Stimulated activated CD8-positive, alpha-beta memory T cell treated with anti-CD3 and anti-CD28 coated beads, Interleukin-4, amount 100 ng/mL, for 1 hour (primary cell): ENCODE measurements at places on chromosomes 5 and 9.

DNA sequence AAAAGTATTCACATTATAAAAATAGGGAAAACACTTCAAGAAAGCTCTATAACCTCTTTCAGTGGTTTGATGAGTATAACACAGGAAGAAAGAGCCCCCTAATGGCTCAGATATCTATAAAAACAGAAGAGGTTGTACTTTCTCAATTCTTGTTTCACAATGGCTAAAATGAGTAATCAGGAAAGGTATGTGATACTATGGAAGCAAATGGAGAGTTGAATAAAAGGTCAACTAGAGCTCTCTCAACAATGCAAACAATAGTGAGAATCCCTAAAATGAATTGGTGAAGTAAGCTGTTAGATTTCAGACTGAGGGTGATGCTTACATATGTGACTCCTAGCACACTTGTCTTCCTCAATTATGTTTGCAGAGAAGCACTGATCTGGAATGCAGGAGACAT lies 584.6 kb upstream of the CDH18 start:
- DNase-seq, result no peak

GRCh38 chr5:73954381-73954780 lies 328.4 kb downstream of the ARHGEF28 start:
- no peak for DNase-seq

GRCh38 chr5:14245132-14245925 lies 102.2 kb downstream of the TRIO start:
- DNase-seq, result no peak

DNA sequence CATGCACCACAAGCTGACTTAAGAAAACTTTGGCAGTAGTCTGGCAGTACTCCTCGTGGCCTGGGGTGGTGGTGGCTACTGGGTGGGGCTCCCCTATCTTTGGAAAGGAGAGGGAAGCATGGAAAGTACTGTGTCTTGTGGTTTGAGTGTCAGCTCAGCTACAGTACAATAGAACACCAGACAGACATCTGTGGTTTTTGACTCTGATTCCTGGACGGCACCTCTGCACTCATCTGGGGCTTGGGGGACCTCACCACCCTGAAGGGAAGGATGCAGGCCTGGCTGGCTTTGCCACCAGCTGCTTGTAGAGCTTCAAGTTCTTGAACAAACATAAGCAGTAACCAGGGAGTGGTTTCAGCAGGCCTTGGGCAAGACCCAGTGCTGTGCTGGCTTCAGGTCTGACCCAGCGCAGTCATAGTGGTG lies 40.6 kb downstream of the TNFSF8 start:
- no peak for DNase-seq

DNA sequence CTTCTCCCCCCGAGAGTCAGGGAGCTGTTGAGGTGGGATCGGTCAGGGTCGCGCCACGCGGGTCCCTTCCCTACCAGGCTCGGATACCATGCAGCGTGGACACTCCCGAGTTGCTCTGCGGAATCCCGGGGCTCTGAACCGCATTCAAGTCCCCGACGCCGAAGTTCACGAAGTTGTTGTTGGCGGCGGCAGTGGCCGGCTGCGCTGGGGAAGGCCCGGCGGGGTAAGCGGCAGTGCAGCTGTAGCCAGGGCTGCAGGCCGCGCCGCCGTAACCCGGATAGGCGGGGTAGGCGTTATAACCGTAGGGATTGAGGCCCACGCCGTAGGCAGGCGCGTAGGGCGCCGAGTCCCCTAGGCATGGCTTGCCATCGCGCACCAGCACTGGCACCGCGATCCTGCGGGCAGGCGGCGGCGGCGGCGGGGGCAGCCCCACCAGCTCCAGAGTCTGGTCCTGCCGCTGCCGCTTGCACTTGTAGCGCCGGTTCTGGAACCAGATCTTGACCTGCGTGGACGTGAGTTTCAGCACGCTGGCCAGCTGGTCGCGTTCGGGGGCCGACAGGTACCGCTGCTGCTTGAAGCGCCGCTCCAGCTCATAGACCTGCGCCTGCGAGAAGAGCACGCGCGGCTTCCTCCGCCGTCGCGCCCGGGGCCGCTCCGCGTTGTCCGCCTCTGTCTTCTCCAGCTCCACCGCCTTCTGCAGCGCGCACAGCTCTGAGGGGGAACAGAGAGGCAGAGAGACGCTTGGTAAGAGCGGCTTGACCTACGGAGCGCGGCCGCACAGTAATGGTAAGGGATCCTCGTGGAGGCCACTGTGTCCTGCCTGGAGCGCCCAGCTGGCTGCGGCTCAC lies 2.3 kb downstream of the NKX2-5 start:
- no peak for DNase-seq

DNA sequence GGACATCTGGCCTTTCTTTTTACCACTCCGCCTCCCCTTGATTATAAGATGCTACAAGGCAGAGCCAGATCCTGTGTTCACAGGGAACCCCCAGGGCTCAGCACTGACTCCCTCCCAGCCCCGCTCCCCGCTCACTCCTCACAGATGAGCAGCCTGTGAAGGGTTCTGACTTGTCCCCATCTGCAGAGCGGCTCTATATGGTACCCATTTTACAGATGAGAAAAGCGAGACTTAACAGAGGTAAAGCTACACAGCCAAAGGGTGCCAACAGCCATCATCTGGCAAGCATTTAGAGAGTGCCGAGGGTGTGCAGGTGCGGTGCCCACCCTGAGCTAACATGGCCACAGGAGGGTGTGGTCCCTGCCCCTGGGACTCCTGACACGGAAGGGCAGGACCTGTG lies 18.8 kb downstream of the FIBCD1 start:
- DNase-seq, result no peak

GRCh38 chr9:17795744-17796143 lies 216.9 kb downstream of the SH3GL2 start:
- DNase-seq, result no peak

DNA sequence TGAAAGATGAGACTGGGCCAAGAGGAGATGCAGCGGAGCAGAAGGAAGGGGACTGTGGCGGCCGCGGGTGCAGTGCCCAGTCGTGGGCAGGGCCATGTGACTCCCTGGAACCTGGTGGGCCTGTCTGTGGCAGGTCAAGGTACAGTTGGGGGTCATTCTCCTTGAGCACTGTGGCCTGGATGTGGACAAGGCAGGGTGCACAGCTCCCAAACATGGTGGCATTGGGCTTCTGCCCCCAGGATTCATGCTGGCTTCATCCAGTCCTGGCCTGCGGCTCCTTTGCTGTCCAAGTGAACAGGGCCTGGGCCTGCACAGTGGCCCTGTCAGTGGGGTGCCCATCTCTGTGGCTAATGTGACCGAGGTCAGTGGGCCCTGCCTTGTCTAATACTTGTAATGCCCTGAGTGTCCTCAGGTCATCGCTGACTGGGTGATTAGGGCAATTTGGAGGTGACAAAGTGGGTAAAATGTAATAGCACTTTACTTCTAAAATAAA lies 39.9 kb downstream of the CEP72 start:
- DNase-seq, result no peak

- no peak for DNase-seq
Measured at GRCh38 chr9:112898872-112899311, 8.2 kb upstream of the SLC46A2 start.

DNA sequence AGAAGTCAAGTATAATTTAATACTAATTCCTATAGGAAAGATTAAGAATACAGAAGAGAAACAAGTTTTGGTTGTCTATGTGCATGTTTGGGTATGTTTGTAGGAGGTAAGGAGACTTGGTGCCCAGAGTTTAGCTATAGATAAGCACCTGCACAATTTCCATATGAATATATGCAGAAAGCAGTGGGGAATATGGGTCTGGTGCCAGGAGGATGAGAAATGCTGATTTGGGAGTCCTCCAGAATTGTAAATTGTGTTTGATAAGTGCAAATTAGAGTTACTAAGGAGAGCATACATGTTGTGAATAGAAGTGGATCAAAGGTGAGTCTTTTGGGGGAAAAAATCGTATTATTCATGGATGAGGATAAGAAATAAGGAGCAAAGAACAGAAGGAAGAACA lies 653.1 kb downstream of the EFNA5 start:
- DNase-seq, result no peak

DNA sequence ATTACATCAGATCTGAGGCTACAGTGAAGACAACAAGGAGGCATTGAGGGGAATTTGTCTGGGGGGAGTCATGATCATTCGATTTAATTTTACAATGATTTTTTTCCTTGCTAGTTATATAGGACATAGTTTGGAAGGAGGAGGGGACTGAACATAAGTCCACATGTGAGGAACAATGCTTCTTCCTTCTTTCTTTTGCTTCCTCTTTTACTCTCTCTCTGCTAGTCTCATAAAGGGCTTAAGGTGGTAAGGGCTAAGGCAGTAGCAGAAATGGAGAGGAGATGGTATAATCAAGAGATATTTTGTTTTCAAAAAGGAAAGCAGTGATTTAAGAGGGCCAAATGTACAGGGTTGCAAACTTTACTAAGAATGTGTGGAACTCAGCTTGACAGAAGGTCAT lies 64.3 kb downstream of the GRIN3A start:
- DNase-seq, result no peak

DNA sequence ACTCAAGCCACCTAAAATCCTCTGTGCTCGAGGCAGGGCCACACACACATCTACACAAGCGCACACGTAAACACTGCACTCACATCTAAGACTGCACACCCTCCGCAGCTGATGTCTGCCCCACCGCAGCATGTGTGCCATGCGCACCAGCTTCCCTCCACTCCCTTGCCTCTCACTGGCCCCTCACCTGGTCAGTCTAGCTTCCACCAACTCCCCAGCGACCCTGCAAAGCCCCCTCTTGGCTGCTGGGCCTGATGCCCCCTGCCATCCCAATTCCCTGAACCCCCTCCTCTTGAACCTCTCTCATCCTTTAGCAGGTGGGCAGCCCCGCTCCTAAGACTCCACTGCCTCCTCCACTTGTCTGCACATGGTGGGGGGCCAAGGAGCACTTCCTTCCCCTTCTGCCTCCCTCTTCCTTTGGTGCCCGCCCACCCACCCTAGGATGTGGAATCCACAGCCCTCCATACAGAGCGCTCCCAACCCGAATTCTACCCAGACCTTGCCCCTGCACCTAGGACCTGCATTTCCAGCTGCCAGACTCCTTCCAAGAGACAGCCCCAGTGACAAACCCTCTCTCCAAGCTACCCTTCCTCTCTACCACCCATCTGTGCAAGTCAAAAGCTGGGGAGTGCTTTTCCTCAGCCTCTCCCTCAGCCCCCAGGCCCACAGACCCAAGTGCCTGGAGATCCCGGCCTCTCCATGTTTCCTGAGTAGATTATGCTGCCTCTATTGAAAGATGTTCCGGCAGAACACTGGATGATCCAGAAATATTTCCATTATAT lies 23.9 kb downstream of the ADAMTS2 start:
- DNase-seq, result no peak

DNA sequence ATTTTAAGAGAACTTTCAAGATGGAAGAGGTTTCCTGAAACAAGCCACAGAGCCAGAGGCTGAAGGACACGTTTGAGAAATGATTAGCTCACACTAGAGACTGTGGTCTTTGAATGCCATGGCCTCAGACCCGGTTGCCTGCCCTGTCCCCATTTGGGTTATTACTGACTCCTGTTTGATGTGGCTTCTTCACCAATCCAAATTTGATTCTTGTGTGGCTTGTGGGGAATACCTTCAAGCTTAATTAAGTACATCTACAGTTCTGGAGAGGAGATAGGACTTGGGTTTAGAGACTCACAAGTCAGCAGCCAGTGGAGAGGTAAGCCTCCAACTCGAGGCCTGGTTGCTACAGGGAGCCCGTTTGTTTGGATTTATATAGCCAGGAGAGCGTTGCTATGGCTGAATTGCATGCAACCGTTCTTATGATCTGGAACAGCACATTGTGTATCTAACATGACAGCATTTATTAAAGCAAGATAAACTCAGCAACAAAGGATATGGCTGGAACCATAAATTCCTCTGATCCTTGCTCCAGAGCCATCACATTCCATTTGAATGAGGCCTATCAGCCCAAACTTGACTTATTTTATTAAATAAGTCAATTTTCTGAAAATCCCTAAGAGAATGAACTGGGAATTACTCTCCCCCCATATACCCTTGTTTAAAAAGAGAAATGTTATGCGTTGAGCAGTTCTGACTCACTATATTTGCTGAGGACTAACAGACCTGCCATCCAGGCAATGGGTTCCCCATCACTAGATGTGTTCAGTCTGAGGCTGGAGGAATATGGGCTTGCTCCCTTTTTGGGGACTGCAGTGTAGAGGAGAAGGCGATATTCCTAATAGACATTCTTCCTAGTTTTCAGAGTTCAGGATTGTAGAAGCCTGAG lies 88.4 kb upstream of the TNFSF8 start:
- no peak for DNase-seq

DNA sequence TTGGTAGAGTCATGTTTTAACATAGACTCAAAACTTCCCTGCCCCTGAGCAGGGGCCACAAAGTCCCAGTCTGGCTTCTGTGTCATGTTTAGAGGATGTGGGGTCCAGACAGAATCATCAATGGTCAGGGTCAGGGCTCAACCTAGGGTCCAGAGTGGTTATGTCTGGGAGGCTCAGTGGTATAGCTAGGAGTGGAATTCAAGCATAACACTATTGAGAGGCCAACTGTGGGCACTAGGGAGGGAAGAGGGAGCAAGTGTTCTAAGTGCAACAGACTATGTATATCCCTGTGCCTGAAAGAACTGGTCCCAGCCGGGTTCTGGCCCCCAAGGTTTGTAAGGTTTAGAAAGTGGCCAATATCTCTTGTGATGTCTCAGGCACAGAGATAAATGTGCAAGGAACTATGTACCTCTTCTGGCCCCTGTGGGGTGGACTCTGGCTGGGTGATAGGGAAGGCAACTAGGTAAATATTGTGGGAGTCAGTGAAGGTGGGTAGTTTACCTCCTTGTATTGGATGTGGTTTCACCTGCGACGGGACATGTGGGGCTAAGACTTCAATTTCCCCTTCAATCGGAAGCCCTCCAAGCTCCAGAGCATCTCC lies 14.0 kb downstream of the MYORG start:
- no peak for DNase-seq

GRCh38 chr9:128798896-128799295 lies 11.8 kb downstream of the TBC1D13 start:
- DNase-seq, result no peak

DNA sequence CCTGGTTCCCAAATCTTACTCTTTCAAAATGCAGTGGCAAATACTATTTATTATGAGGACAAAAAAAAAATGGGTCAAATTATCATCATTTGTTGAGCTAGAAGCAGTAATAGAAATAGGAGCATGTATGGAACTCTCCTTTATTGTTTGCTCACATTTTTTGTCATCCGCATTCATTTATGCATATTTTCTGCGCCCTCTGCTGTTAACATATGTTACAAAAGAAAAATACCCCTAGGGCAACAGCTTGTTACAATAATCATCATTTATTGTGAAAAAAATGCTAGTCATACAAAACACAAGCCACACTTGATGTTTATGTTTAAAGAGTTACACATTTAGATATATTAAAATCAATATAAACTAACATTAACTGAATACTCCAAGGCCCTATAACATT lies 328.2 kb downstream of the TUSC1 start:
- no peak for DNase-seq
